ENCODE measurements at places on chromosomes 4 and X. TPM values are rescaled to one million over a fixed set of nuclear protein-coding genes. Genes with fewer than 3 reads are reported as not detected.

GRCh38 chr4:164828955-164829354 lies 48.0 kb upstream of the APELA start:
- H3K36me3 ChIP-seq = no peaks in the 10 kb centered on the region
- H3K4me1 ChIP-seq = no peaks in the 10 kb centered on the region
- DNase-seq = no peak
- no peak overlapping the region for H3K4me3 ChIP-seq
- no peaks in the 10 kb centered on the region for H3K27me3 ChIP-seq

DNA sequence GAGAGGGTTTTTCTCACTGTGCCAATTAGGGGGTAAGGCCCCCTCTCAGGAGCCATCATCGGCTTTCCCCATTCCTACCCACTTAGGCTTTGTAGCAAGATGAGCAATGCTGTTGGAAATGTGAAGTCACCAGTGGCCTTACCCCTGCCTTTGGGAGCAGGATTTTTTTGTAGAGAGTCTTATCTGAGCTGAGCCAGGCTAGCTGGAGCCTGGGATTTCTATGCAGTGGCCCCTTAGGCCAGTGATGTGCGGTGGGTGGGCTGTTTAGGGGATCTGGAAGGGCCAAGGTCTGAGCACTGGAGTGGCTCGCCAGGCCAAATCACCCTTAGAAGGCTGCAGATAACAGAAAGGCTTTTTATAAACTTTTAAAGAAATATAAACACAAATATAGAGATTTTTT lies 4.2 kb downstream of the CXorf65 start:
- H3K4me1 ChIP-seq = no peaks in the 10 kb centered on the region
- no peak overlapping the region for H3K27ac ChIP-seq
- no peak overlapping the region for H3K4me3 ChIP-seq
- no peak for DNase-seq

DNA sequence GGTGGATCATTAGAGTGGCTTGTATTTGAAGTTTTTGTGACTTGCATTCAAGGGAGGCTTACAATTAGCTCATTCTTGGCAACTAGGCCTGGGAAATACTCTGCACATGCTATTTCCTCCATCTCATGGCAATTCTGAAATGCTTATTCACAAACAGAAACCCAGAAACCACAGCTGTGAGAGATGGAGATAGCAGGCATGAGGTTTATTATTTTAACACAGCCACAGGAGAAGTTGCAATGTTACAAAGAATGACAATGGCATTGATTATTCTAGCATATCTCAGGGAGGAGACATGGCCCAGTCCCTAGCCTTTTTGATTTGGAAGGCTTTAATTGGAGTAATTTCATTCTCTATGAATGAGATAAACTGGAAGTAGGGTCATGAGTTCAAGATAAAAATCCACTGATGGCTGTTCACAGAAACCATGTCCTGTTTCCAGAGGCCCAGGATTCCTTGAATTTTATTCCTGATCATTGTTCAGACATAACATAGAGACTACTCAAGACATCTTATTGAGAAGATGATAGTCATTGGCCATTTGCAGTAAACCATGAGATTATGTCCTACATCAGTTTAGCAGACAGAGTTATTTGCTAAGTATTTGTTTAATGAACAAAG lies 123.9 kb downstream of the MID1 start:
- H3K27ac ChIP-seq = no peak overlapping the region
- no peak for DNase-seq
- no peaks in the 10 kb centered on the region for H3K27me3 ChIP-seq
- H3K4me3 ChIP-seq = no peak overlapping the region

GRCh38 chr4:38385093-38386004 lies 278.6 kb upstream of the KLF3 start:
- no peaks in the 10 kb centered on the region for H3K27me3 ChIP-seq
- no peak for DNase-seq
- no peaks in the 10 kb centered on the region for H3K36me3 ChIP-seq
- H3K4me3 ChIP-seq = no peak overlapping the region
- peaks cover 15% of the 10 kb centered on the region for H3K4me1 ChIP-seq
- no peak overlapping the region for H3K27ac ChIP-seq

The HSFX3 gene
- total RNA-seq = not detected

The RENBP gene
- total RNA-seq = 6.8 TPM

The TMEM35A gene
- total RNA-seq = not detected

The CYSLTR1 gene
- total RNA-seq = not detected

The UGT2A3 gene
- not detected for total RNA-seq

The DMD gene
- 25.3 TPM for total RNA-seq

The CCSER1 gene
- total RNA-seq = 4.1 TPM

The SOX3 gene
- total RNA-seq = not detected

The TEX11 gene
- not detected for total RNA-seq
